Breast epithelium (tissue), 4 donors: ENCODE measurements at places on chromosomes 16 and 17. TPM values are rescaled to one million over a fixed set of nuclear protein-coding genes. Genes with fewer than 3 reads are reported as not detected.

WNT3 gene
- 2.9 TPM for total RNA-seq

NLRC3 gene
- 0.64 TPM for total RNA-seq

DNAAF1 gene
- total RNA-seq, result 9.5 TPM

TMEM204 gene
- total RNA-seq, result 27.8 TPM

DNA sequence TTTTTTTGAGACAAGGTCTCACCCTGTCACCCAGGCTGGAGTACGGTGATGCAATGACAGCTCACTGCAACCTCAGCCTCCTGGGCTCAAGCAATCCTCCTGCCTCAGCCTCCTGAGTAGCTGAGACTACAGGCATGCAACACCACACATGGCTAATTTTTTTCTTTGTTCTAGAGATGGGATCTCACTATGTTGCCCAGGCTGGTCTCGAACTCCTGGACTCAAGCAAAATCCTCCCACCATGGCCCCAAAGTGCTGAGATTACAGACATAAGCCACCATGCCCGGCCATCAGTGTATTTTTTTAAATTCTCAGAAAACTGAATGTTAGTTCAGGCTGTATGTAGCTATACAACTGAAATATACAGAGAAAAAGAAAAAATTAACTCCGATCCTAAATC is 6.2 kb downstream of the APPBP2 start:
- no peak for DNase-seq
- no peaks in the 10 kb centered on the region for H3K27me3 ChIP-seq
- H3K4me3 ChIP-seq, result no peak overlapping the region

- H3K36me3 ChIP-seq, result no peaks in the 10 kb centered on the region
- no peak for DNase-seq
- H3K27ac ChIP-seq, result no peak overlapping the region
- H3K27me3 ChIP-seq, result no peaks in the 10 kb centered on the region
Measured at GRCh38 chr16:35391328-35391727, 1931.9 kb downstream of the TP53TG3F start.

GRCh38 chr17:6536053-6536452 is 20.3 kb downstream of the PITPNM3 start:
- no peaks in the 10 kb centered on the region for H3K27me3 ChIP-seq
- H3K36me3 ChIP-seq, result no peaks in the 10 kb centered on the region
- DNase-seq, result no peak
- H3K4me3 ChIP-seq, result no peak overlapping the region
- no peak overlapping the region for H3K27ac ChIP-seq
- no peaks in the 10 kb centered on the region for H3K4me1 ChIP-seq

- H3K27me3 ChIP-seq, result peaks cover 18% of the 10 kb centered on the region
- DNase-seq, result peak; percentile 72
- H3K27ac ChIP-seq, result no peak overlapping the region
- no peaks in the 10 kb centered on the region for H3K4me1 ChIP-seq
- H3K36me3 ChIP-seq, result no peaks in the 10 kb centered on the region
- H3K4me3 ChIP-seq, result no peak overlapping the region
Measured at GRCh38 chr17:48791128-48792032, 25.6 kb downstream of the TTLL6 start.

DNA sequence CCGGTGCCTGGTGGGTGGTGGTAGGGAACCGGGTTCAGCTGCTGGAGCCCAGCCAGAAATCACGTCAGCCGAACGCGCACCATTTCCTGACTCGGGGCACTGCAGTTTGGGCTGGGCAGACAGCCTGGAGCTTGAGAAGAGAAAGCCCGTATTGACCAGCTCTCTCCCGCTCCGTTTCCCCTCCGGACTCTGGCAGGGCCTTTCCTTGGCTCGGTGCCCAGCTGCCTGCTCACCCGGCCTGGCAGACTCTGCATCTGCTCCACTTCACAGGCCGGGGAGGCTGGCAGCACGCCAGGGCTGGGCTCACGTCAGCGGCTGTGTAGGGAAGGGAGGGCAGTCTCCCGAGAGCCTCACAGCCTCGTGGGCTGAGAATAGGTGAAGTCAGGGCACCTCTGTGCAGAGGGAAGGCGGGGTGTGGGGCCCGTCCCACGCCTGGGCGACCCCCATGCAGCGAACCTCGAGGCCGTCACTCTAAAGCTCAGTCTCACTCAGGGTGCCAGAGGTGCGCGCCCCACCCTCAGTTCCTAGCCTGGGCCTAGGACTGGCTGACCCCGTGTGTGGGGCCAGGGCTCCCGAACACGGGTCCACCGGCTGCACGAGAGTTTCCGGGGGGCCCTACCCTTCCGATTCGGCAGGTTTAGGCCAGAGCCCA is 59.1 kb downstream of the OR1D5 start:
- DNase-seq, result peak; percentile 100
- H3K4me1 ChIP-seq, result peaks cover 15% of the 10 kb centered on the region
- H3K36me3 ChIP-seq, result no peaks in the 10 kb centered on the region

GRCh38 chr17:74089869-74090464 is 113.5 kb upstream of the RPL38 start:
- H3K27me3 ChIP-seq, result no peaks in the 10 kb centered on the region
- no peak overlapping the region for H3K4me3 ChIP-seq
- no peak for DNase-seq
- no peaks in the 10 kb centered on the region for H3K4me1 ChIP-seq

DNA sequence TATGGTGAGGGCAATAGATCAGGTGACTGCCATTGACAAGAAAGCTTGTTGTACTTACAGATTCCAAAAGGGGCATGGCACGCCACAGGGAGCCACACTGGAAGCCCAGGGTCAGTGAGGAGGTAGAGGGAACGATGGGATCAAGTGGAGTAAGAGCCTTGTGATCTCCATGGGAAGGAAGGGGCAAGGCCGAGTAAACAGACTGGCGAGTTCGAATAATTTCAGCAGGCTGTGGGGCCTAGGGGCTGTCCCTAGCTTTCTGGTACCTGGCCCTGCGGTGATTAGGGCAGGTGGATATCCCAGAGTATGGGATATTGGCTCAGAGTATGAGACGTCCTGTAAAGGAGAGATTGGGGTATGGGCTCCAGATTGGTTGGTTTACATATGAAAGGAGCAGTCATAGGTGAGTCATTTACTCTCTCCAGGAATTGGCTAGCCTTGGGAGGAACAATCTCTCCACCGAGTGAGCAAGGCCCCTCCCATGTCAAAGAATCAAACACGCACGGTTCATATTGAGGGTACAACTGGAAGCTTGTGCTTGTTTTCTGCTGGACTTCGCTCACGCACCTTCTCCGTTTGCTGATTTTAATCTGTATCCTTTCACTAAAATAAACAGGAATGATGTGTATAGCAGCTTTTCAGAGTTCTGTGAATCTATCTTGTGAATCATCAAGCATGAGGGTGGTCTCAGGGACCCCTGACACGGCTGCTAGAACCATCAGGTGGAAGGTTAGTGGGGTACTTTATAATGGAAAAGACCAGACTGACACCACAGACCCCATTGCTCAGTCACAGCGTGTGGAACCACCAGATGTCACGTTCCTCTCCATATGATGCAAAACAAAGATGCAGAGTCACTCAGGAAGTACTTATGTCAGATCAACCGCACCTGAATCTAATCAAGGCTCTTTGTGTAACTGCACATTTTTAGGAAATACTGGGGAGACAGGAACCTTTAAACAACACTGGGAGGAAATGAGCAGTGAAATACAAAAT is 27.9 kb downstream of the GABARAPL2 start:
- no peaks in the 10 kb centered on the region for H3K36me3 ChIP-seq
- H3K4me3 ChIP-seq, result no peak overlapping the region
- peak overlapping the region; percentile 34 for H3K27ac ChIP-seq
- no peaks in the 10 kb centered on the region for H3K27me3 ChIP-seq
- DNase-seq, result no peak

DNA sequence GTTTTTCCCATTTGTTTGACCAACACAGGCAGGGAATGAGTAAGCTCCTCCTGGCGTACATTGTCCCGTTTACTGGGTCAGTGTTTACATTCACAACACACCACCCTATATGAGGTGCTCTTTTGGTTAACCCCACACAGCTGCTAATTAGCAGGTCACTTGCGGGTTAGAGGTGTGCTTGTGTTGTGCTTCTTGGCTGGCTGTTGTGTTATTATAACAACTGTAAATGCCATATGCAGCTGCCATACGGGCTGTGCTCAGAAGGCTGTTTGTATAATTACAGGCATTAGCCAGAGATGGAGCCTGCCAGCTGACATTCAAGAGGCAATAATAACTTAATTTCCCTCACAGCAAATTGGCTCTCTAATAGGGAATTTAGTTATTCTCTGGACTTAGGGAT is 205.1 kb upstream of the ELAC2 start:
- H3K36me3 ChIP-seq, result no peaks in the 10 kb centered on the region
- no peak for DNase-seq
- H3K4me3 ChIP-seq, result no peak overlapping the region
- no peaks in the 10 kb centered on the region for H3K27me3 ChIP-seq
- H3K4me1 ChIP-seq, result no peaks in the 10 kb centered on the region
- no peak overlapping the region for H3K27ac ChIP-seq
